ENCODE measurements at places on chromosomes 12 and 14.

GRCh38 chr12:124732275-124733075 is 131.2 kb downstream of the SCARB1 start:
- DNase-seq: no peak

DNA sequence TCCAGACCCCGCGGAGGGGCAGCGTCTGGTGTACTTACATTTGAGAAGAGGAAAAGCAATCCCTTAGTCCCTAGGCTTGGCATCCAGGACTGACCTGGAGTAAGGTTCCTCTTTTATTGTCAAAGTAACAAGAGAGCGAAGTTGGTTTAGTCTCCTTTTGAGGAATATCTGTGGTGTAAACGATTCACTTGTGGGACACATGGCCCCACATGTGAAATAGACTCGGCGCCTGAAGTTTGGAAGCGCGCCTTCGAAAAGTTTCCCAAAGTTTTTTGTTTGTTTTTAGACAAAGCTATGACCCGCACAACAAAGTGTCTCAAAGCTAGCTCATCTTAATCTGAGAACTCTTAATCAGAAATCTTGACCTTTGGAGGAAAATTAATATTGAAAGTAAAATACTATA is 744 bp downstream of the STYX start:
- no peak for DNase-seq

DNA sequence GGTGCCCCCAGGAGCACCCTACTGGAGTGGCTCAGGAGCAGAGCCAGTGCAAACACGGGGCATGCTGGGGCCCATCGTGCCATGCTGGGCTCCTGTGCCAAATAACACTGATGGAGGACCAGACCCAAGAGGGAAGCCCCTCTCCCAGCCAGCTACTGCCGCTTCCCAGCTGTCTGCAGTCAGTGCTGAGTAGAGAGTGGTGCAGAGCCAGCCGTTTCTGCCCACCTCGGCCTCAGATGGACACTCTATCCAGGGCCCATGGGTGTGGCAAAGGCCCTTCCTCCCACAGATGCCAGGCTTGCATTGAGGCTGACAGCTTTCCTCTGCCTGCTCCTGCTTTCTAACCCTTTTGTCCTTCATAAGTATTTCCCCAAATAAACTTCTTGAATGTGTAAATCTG is 13.2 kb downstream of the CLBA1 start:
- DNase-seq: no peak

GRCh38 chr12:111558107-111558376 is 41.1 kb downstream of the ATXN2 start:
- no peak for DNase-seq

DNA sequence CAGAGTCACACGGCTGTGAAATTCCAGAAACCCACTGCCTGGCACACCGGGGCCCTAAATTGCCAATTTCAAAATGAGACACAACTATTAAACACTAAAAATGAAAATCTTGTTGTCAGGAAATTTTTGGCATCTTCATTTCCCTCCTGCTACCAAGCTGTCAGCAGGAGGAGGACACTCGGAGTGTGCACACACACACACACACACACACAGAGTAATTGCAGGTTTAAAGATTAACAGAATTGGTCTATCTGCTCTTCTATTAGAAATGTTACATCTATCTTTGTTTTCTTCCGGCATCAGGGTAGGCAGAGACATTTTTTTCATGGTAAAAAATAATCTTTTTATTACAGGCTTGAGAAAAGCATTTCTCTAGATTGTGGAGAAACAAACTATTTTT is 314.2 kb downstream of the EGLN3 start:
- DNase-seq: no peak

DNA sequence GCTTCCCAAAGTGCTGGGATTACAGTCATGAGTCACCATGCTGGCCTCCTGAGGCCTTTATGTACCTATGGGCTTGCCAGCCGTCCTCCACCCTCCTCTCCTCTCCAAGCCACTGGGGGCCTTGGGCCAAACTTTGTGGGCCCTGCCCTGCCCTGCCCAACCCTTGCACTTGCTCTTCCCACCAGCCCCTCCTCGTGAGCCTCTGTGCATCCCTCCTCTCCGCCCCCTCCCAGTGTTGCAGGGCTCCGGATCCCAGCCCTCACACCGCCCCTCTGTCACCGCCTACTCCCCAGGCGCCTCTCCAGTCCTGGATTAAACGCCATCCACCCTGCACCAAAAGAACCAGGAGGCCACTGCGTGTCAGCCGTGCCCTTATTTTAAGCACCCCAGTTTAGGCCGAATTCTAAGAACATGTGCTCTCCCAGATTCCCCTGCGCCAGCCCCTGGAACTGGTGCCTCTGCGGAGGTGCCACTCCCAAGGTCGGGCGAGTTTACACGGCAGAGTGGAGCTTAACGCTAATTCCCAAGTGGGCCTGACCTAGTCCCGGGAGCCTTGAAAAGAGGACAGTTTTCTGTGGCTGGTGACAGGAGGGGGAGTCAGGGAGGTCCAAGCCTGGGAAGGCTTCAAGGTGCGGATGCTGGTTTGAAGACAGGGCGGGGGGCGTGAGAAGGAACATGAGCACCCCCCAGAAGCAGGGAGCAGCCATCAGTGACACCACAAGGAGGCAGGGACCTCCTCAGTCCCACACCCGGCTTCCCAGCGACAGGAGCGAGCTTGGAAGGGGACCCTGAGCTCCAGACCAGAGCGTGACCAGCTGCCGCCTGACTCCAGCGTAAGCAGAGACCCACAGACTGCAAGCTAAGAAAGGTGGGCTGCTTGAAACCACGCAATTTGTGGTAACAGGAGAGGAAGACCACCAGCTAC is 21.2 kb upstream of the CDCA4 start:
- DNase-seq: no peak

DNA sequence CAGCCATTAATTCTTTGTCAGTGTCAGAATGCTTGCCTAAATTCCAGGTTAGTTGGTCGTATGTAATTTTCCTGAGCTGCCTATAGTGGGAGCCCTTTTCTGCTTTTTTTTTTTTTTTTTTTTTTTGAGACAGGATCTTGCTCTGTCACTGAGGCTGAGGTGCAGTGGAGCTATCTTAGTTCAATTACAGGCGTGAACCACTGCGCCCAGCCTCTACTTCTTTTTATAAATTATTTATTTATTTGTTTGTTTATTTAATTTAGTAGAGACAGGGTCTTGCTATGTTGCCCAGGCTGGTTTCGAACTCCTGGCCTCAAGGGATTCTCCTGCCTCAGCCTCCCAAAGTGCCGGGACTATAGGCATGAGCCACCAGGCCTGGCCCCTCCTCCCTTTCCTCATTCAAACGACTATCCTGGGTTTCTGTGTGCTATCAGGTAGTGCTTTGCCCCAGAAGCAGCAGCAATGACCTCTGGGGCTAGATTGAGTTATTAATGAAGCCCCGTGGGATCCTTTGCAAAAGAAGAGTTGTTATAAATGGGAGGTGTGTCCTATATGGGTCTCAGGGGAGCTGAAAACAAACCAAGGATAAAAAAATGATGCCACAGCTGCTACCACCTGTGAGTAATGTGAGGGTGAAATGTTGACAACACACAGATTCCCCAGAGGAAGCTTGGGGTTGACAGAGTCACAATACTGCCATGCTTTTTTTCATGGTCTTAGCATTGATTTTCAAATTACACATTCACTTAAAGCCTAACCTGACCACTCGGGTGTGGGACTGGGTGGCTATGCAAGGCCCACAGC is 34.6 kb upstream of the NFKBIA start:
- no peak for DNase-seq

DNA sequence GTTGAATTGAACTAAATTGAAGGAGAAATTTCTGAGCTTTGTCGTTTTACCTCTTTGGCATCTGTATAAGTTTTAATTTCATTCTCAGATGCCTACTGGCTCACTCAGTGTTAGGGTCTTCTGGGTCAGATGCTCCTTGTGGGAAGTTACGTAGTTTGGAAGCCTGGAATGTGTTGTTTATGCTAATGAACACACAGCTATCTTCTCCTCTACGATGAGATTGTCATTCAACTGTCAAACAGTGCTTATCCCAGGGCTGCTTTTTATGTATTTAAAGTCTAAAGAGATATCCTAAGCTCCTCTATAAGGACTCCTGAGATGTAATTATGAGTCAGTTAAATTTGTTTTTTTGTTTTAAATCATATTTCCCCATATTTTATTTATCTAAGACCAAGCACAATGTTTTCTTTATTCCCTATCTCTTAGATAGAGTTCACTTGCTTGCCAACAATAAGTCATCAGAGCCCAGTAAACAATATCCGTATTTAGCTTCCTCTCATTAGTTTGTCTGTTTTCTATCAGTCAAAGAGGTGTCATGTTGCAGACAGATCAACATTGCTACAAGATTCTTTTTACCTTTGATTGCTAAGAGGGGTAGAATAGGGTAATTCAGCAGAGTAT is 368.0 kb upstream of the PDE3A start:
- no peak for DNase-seq

DNA sequence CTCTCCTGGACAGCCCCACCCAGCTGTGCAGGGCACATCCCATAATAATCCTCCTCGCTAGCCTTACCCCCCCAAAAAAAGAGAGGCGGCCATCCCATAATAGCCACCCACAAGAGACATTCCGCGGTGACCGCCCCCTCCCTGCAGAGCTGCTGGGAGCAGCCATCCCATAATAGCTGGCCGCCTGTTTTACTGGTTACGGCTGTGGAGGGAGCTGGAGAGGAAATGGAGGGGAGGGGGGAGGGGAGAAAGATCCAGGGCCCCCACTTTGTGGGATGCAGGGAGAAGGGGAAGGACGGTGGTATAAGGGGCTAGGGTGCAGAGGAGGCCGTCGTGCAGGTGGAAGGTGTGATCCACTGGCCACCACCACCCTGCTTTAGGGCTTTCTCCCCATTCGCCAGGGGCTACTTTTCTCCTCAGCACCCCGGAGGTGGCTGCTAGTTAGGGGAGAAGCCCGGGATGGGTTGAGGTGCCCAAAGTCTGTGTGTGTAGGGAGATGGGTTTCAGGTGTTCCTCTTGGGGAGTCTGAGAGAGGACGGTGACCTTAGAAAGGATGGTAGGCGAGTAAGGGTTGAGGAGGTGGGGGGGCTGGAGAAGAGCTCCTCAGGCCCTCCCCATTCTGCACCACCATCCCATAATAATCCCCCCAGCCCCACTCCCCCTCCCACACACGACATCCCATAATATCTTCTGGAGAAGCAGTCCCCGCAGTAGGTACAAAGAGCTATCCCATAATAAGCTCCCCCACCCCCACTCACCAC is 6.0 kb upstream of the CHD4 start:
- DNase-seq: peak; percentile 46

DNA sequence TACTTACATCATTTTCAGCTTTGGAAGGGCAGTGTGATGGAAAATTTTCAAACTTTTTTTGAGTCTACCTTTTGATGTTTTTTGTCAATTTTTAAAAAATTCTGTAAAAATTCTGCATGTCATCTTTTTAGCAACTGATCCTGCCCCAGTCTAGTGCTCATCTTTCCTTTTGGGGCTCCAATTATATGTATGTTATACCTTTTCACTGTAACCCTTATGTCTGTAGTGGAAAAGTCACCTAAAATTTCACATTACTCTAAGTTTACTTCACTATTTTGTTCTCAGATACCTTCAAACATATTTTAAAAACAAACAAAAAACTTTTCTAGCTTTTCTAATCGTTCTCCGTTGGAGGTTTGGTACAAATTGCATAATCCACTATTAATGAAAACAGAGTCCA is 32.5 kb upstream of the MYRFL start:
- DNase-seq: no peak

- DNase-seq: no peak
Measured at GRCh38 chr12:107400686-107401447, 284.7 kb upstream of the PWP1 start.

DNA sequence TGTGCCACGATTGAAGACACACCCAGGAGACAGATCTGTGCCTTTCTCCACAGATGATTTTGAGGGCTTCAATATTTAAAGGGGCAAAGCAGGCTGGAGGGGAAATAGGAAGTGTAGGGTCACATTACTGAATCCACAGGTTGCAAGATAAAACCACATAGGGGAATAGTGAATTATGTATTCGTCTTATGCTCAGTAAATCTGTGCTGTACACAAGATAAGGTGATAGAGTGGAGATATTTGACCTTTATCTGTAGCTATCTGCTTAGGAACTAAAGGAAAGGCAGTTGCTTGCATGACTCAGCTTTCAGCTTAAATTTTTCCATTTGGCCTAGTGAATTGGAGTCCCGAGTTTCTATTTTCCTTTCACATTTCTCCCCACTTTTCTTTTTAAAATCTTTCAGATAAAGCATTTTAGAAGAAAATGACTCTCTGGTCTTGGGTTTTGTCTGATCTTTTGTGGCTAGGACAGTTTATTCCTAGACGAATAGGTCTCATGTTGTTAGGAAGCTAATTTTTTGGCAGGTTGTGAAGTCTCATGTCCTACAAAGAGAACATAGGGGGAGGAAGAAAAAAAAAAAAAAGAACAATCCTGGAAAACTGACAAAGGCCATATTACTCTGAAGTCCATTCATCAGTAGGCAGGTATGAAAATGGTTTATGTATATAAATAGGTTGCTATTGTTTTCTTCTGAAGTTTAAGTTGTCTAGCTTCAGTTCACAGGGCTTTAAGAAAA is 55.4 kb downstream of the FBXO33 start:
- no peak for DNase-seq

- DNase-seq: no peak
Measured at GRCh38 chr12:1044696-1045095, 53.7 kb downstream of the ERC1 start.

GRCh38 chr12:53651737-53652136 is 24.1 kb downstream of the ATP5MC2 start:
- DNase-seq: no peak

- no peak for DNase-seq
Measured at GRCh38 chr12:101557094-101557493, 37.7 kb upstream of the MYBPC1 start.

DNA sequence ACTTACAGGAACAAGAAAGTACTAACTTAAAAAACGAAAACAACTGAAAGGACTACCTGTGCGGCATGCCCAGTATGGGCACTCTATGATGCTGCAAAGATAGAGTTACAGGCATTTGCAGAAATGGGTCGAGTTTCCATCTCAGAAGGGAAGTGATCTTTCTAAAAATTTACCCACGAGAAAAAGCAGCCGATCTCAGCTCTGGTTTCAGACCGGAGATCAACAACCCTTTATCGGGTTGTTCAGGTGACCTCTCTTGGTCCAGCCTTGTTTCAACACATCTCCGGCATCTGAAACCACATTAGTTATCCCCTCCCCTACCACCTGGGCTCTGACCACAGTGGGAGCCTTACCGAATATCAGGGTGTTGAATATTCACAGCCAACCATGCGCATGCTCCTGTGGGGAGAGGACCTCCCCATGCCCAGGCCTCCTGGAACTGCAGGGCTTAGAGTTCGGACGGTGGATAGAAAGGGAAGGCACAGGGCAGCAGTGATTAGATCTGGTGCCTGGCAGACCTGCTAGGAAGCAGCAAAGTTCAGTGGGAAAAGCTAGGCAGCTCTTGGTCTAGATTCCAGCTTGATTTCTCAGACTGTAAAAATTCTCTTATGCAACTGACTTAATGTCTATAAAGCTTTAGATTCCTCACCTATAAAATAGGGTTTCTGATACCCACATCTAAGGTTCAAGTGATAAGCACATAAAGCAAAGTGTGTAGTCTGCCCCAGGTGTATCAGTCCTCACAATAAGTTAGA is 906.0 kb downstream of the VRK1 start:
- DNase-seq: peak; percentile 49

GRCh38 chr12:30201301-30202160 is 417.8 kb upstream of the TMTC1 start:
- DNase-seq: no peak

Measured in CD8-positive, alpha-beta T cell (primary cell).